Cortex of kidney (tissue), 1 donor: ENCODE measurements at places on chromosomes 6 and 20.

DNA sequence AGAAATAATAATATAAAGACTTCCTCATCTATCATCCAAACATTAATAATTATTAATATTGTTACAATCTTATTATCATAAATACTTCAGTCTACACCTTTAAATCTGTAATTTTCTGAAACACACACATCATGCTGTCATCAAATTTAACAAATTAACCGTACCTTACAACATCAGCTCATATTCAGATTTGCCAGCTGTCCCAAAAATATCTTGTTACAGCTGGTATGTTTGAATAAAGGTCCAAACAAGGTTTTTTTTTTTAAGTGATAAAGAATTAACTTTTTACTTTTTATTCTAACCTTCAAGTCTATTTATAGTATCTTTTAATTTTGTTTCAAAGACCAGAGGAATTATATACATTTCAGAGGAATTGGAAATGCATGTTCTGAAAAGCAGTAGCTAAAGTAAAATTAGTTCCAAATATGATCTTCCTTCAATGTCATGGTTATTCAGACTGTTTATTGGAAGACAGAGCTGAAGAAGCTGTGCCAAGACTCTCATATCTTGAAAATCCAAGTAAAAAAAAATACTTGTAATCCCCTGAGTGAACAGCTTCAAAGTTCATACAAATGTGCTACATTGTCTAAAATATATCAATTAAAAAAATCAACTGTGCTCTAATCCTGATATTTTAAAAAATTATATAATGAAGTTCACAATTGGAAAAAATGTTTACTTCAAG is 161.7 kb upstream of the BMP5 start:
- no peak for DNase-seq

- DNase-seq, result no peak
Observed at GRCh38 chr6:47481806-47482205, 4.2 kb downstream of the CD2AP start.

DNA sequence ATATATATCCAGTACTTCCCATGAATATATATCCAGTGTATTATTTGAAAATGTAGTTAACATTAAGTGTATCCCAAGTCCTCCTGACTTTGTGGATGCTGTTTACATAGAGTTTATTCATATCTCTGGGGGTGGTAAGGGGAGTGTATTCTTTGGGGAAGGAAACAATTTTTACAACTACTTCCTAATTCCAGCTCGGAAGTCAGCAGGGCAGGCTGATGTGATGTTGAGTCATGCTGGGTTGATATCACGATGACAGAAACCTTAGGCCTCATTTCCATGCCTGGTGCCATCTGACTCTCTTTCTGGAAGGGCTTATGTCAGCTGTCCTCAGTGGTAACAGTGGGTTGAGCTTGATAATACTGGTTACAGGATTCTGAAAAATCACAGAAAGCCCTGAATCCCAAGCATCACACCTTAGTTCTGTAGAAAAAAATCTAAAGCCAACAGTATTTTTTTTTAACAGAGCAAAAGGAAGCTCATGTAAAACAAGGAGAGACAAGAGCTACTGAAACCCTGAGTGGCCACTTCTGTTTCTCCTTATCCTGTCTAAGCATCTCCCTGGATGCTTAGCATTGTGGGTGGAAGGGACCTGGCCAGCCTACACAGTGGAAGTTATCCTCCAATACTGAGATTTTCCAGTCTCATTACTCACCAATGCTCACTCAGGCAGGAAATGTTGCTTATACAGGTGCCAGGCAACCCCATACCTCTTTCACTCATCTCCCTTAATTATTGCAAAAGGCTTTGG is 75.2 kb upstream of the IYD start:
- no peak for DNase-seq

- no peak for DNase-seq
Observed at GRCh38 chr20:49542514-49542991, 25.4 kb downstream of the PTGIS start.

DNA sequence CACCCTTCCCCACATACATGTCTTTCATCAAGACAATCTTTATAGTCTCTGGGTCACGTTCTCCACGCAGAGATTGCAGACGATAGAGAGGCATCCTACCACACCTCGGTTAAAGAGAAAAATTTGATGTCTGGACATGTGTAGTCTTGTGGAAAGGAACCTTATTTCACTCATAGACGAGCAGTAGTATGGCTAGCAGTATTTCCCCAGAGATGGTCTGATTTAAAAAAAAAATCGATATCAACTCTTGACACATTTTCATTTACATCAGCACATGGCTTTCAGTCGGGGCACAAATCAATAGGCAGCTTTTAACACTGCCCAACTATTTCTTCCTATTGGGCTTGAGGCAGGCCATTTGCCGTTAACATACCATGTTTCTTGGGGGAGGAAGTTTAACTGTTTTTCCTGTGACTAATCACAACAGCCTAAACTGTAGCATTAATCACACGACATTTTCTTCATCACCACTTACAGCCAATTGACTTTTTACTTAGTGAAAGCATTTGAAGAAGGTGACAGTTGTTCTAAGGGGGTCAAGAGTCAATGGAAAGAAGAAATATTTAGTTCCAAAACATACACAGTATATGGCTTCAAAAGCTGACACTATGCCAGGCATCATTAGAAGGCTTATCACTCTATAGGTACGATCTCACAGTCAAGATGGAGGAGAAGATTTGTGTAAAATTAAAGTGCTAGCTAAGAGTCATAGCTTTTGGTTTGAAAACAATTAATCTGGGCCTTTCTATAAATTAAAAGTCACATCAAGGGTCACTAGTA is 129.5 kb upstream of the HDAC2 start:
- no peak for DNase-seq

DNA sequence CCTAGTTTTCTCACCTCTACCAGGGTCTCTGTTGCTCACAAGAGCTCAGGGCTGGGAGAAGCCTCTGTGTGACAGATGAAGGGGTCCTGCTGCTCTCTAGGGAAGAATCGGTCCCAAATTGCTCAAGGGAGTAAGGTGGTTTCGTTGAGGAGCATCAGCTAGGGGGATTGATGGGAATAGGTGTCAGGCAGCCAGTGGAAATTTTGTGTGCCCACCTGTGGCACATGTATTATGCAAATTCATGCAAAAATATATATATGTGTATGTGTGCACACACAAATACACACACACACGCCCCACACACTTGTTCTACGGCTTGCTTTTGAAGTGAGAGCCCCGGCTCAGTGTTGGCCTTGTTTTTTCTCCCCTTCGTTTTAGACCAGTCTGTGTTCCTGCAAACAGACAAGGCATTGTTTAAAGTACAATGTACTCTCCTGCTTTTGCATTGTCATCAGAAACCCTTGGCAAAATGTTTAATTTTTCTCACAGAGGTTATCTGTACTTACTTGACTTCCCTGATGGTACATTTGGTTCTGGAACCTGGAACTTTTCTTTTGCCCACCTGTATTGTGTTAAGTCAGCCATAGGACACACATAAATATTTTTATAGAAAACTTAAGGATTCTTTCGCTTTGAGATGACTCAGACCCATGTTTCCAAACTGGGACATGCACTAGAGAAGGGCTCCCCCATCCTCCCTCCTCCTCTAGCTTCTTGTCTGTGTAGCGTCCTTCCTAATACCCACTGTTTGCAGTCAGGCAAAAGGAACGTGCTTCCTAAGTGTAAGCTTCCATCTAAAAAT is 26.7 kb downstream of the FOXO3 start:
- no peak for DNase-seq

- DNase-seq, result no peak
Observed at GRCh38 chr20:25247956-25248785, at the start of gene PYGB. TSS of gene PYGB (plus strand) at chr20:25248085. CDS start at chr20:25248179, 94 bp downstream.

GRCh38 chr20:52402514-52402913 is 210.9 kb upstream of the ZFP64 start:
- DNase-seq, result no peak

DNA sequence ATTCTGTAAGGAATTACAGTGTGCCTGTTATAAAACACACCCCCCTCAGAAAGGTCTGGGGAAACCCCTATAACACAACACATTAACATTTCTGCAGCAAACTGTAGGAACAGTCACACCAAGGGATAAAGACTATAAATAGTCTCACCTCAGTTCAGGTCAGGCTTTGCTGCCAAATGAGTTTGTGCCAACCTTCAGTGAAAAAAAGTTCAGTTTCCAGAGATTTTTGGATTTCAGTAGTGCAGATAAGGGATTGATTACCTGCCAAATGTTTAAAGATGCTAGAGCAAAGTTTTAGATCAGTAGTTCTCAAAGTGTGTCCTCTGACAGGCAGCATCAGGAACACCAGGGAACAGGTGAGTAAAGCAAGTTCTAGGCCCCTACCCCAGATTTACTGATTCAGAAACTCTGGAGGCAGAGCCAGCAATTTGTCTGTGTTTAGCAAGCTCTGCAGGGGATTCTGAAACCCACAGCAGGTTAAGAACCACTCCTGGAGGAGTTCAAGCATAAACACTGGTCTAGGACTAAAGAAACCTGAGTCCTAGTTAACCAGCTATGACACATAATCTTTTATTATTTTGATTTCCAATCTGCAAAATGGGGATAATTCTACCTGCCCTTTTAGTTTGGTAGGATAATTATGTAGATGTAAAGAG is 111.0 kb downstream of the RCAN2 start:
- no peak for DNase-seq

GRCh38 chr6:139732451-139732850 is 358.0 kb upstream of the CITED2 start:
- no peak for DNase-seq

DNA sequence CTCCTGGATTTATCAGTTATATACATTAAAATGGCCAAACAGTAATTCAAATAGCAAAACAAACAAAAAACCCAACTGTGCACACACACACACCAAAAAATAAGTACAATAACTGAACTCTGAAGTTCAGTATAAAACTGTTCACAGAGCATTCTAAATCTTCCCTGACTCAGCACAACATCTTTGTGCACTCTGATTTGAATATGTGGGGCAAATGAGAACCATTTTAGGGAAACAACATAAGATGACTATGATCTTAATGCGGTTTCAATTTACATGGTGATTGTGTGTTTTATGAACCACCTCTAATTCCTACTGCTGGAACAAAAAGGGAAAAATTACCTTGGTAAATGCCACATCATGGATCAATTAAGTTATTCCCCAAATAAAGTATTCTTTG is 41.7 kb downstream of the PLAGL1 start:
- DNase-seq, result no peak

GRCh38 chr20:11015440-11015839 is 341.6 kb upstream of the JAG1 start:
- DNase-seq, result no peak

- no peak for DNase-seq
Observed at GRCh38 chr20:43789593-43789992, 62.8 kb upstream of the GTSF1L start.

DNA sequence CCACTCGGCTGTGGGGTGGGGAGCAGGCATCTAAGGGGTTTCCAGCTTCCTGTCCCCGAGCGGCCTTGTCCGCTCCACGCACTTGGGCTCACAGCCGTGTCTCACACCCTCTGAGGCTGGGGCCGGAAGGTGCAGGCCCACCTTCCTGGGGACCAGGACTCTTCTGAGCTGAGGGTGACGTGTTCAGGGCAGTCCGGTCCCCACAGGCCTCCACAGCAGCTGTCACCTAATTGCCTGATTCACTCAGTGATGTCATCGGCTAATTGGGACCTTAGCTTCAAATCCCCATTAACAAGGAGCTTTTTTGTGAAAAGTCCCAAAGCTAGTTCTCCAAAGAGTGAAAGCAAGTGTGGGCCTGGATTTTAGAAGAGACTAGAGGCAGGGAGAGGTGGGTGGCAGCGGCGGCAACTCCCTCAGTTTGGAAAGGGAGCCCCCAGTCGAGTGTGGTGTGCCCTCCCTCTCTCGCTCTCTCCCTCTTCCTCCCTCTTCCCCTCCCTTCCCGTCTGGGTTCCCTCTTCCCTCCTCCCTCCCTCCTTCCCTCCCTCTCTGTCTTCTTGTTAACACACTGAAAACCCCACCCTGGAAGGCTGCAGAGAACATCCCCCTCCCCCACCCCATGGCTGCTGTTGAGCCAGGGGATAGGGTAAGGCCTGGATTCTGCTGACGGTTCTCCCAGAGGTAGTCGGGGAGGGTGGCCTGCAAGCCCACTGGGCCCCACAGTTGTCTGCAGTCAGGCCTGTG is 39.0 kb downstream of the MYT1 start:
- no peak for DNase-seq

GRCh38 chr20:29690274-29690673 is 1567.2 kb upstream of the DEFB115 start:
- DNase-seq, result no peak

DNA sequence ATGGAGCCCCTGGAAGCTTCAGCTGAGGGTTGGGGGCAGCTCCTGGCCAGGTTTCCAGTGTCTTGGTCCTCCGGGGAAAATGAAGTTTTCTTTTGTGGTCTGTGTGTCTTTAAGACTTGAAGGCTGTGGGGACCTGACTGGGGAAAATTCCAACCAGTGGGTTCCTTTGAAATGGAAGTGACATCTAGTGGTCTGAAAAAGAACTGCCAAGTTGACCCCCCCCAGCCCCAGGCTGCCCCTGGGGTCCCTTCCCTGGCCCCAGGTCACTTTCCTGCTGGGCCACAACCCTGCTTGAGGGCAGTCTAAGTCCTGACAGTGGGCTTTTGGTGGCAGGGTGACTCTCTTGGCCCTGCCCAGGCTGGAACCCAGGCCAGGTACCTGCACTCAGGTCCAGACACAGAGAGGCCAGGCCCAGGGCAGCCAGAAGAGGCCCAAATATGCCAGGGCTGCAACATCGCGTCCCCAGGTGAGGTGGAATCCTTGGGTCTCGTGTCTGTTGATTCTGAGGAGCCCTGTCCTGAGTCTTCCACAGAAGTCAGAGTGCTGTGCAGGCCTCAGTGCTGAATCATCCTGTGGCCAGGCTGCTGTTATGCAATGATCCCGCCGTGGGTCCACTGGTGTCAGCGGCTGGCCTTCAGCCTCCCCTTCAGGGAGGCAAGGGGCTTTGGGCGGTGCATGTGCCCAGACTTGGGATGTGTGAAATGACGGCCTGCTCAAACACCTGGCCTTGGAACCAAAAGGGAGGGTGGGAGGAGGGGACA is 68.4 kb downstream of the VEGFA start:
- DNase-seq, result no peak

GRCh38 chr20:39433466-39433865 is 471.3 kb downstream of the DHX35 start:
- DNase-seq, result no peak

- no peak for DNase-seq
Observed at GRCh38 chr20:32570401-32571190, 14.5 kb downstream of the NOL4L start.

DNA sequence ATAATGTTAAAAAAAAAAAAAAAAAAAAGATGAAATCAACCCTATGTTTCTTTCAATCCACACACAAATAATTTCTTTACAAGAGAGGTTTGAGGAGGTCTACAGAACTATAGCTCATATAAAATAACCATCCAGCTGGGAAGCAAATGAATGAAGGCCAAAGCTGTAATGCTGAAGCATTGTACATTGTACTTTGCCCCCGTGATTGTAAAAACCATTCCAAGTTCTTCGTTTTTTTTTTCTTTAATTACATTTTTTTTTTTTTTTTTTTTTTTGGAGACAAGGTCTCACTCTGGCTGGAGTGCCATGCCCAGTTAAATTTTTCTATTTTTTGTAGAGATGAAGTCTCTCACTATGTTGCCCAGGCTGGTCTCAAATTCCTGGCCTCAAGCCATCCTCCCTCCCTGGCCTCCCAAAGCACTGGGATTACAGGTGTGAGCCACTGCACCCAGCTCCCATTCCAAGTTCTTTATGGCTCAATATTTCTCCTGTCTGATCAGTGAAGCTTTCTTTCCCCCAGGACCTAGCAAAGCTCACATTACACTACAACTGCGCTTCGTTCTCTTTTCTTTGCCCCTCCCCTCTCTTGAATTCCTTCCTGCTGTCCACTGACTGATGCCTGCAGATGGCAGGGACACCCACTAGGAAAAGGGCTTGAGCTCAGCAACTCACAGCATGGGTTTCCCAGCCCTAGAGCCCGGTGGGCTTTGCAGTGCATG is 53.0 kb upstream of the NOP56 start:
- DNase-seq, result no peak

GRCh38 chr6:99993533-99994251 is at the start of gene MCHR2:
TSS of gene MCHR2 (minus strand) at chr6:99994223. CDS start at chr6:99956147, 38,076 bp downstream.
- no peak for DNase-seq
